ENCODE measurements at places on chromosomes 12 and 14.
A peak's percentile ranks its signal among the peaks of the same experiment; 100 is the strongest.

- no peak for DNase-seq
Observed at GRCh38 chr14:58882577-58883018, 244.8 kb downstream of the DACT1 start.

DNA sequence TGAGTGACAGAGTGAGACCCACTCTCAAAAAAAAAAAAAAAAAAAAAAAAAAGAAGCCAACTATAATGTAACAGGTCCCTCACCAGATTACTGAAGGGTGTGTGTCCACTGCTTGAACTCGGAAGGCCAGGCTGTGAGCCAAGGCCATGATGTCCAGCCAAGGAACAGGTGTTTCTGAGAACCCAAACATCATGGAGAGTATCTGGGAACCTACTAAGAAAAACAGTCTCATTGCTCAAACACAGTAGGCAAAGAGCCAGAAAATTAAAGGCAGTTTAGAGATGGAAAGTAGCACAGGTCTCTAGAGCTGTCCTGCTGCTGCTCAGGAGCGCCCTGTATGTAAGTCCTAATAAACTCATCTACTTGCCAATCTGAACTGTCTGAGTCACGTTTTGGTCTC is 12.5 kb upstream of the MAP4K5 start:
- DNase-seq: peak; percentile 9

DNA sequence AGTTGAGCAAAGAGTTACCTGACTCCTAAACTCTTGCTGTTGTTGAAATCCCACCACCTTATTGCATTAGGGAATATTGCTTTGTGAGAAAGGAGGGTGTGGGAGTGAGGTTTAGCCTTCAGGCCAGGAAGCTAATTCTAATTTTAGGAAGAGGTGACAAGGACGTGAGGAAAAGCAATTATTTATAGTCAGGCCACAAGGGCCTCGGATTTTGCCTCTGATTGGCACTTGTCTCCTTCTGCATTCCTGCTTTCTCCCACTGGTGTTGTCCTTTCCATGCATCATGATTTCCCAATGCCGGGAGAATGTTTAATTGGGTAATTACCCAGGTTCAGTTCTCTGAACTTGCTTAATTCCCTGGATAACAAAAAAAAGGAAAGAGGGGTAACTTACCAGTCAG is 37.9 kb upstream of the SLC38A2 start:
- no peak for DNase-seq

GRCh38 chr14:29724991-29725390 is 202.7 kb downstream of the PRKD1 start:
- DNase-seq: peak; percentile 45

- no peak for DNase-seq
Observed at GRCh38 chr12:31797230-31797872, 68.5 kb upstream of the AMN1 start.

GRCh38 chr14:61569308-61569707 is 126.0 kb upstream of the HIF1A start:
- DNase-seq: no peak

DNA sequence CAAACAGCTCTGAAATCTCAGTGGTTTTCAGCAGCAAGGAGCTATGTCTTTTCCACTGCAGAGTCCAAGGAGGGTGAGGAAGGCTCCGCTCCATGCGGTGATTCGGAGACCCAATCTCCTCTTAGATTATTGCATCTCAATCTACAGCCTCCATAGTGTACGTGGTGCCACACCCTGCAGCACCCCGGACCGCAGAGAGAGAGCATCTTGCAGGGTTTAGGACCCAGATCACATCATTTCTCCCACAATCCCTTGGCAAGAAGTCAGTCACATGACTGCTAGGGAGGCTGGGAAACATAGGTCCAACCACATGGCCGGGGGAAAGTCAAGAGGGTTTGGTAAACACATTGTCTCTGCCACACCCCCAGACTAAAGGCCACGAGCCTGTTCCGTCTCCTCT is 209.4 kb upstream of the TMEM132C start:
- no peak for DNase-seq

- DNase-seq: peak; percentile 52
Observed at GRCh38 chr12:45343269-45344051, 127.6 kb downstream of the ANO6 start.

- DNase-seq: peak; percentile 85
Observed at GRCh38 chr12:15532364-15532977, 210.2 kb downstream of the PTPRO start.

GRCh38 chr12:115468087-115468510 is 784.1 kb upstream of the TBX3 start:
- no peak for DNase-seq
